ENCODE measurements at places on chromosomes 2 and 18.

DNA sequence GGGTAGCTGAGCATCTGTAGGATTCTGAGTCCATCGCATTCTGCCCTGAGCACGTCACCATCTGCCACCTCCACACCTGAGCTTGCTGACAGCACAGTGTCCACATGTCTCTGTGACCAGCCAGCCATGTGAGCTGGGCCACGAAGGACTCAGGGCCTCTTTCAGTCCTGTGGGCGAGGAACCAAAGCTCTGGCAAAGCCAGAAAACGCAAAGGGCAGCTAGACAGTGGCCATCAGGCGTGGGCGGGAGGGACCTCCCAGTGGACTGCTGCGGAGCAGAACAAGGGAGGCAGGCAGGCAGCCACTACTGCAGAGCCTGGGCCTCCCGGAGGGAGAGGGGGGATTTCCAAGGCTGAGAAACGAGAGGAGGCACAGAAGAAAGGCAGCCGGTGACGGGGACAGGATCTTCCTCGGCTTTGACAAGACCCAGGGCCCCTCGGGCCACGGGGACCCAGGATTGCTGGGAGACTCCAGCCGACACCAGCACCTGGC is 274.6 kb upstream of the SALL3 start:
- DNase-seq: no peak

DNA sequence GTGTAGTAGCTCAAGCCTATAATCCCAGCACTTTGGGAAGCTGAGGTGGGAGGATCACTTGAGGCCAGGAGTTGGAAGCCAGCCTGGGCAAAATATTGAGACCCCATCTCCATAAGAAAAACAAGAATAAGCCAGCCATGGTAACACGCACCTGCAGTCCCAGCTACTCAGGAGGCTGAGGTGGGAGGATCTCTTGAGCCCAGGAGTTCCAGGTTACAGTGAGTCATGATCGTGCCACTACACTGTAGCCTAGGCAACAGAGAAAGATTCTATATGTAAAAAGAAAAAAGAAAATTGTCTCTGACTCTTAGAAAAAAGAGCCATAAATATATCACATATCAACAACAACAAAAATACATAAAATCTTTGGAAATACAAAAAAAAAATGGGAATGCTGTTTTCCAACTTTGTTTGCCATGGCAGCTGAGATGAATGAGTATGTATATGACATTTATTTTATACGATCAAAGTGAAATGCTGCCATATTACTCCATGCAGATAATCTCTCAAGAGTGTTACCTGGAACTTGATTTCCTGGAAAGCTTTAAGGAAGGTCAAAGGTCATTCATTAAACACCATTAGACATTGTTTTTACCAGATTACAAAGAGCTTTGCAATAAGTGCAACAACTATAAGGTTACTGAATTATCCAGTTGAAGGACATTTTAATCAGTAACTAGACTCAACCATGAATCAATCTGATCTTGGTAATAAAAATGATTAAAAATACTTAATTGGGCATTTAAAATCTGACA is 19.7 kb upstream of the DAPL1 start:
- DNase-seq: no peak

GRCh38 chr2:186648130-186648529 is 45.7 kb upstream of the FAM171B start:
- DNase-seq: no peak

- DNase-seq: no peak
Measured at GRCh38 chr2:176443946-176444345, 174.7 kb downstream of the MTX2 start.

GRCh38 chr2:64359892-64360657 is 93.9 kb upstream of the LGALSL start:
- no peak for DNase-seq

DNA sequence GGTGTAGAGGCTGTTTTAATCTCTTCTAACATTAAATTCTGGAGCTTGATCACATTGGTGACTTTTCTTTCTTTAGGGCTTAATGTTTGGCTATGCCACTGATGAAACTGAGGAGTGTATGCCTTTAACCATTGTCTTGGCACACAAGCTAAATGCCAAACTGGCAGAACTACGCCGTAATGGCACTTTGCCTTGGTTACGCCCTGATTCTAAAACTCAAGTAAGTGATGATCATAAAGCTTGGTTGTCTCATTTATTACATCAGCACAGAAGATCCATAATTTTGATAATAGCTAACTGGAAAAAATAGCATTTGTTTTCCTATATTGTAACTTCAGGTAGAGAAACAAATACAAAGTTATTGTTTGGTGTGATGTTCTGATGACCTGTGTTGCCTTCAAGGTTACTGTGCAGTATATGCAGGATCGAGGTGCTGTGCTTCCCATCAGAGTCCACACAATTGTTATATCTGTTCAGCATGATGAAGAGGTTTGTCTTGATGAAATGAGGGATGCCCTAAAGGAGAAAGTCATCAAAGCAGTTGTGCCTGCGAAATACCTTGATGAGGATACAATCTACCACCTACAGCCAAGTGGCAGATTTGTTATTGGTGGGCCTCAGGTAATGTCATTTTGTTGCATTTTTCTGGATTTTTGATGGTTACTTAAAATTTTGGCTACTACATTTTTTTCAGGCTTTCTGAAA is 2.9 kb downstream of the MAT2A start:
- DNase-seq: no peak

GRCh38 chr2:41460661-41461060 is 587.2 kb upstream of the PKDCC start:
- no peak for DNase-seq

- DNase-seq: no peak
Measured at GRCh38 chr18:11826836-11827235, 24.4 kb upstream of the CHMP1B start.

DNA sequence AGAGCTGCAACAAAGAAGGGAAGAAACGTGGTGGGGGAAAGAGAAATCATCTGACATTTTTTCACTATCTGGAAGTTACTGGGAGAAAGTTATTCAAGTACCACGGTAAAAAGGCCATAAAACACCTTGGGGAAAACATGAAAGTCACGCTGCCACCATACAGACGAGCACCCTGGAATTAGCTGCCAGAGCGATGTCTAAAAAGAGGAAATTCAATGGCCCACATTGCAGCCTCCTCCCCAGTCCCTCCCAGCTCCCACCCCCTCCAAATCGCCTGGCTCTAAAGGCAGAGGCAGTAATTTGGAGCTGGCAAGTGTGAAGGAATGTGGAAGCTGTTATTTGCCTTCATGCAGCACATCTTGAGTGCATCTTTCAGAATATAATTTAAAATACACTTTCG is 192.0 kb downstream of the ALK start:
- DNase-seq: no peak

GRCh38 chr2:143581134-143581533 is 451.9 kb downstream of the ARHGAP15 start:
- DNase-seq: no peak

GRCh38 chr2:205024822-205025518 is 479.7 kb downstream of the PARD3B start:
- no peak for DNase-seq

- DNase-seq: no peak
Measured at GRCh38 chr2:147520817-147521216, 324.0 kb upstream of the ACVR2A start.

GRCh38 chr18:9488538-9488937 is 13.2 kb downstream of the RALBP1 start:
- no peak for DNase-seq

DNA sequence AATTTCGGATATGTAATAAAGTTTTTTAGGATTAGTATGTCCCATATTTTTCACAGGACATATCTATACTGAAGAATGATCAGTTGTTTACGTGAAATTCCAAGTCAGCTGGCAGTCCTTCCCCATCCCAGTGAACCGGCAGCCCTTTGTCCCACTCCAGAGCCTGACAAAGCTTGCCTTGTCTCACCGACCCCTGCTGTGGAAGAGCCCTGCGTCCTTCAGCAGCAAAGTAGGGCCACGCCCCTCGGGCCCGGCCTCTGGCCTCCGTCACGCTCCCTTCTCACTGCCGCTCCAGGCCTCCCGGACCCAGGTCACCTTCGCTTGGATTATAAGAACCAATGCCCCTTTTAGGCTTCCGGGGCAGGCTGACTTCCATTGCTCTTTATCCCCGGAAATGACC is 89.8 kb upstream of the TGIF1 start:
- no peak for DNase-seq

DNA sequence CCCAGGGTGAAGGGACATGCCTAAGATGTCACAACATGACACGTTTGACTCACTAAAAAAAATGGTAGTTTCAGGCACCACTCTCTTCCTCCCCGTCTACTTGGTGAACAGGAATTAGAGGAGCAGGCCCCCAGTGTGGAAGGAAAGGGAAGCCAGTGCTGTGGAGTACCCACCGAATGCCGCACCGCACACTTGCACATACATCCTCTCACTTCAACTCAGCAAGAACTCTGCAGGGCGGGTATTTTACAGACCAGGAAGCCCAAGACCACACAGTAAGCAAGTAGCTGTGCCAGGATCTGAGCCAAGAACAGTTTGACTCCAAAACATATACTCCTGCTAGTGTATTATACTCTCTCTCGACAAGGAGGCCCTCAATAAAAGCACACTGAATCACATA is 69.8 kb downstream of the BCL2 start:
- DNase-seq: no peak

DNA sequence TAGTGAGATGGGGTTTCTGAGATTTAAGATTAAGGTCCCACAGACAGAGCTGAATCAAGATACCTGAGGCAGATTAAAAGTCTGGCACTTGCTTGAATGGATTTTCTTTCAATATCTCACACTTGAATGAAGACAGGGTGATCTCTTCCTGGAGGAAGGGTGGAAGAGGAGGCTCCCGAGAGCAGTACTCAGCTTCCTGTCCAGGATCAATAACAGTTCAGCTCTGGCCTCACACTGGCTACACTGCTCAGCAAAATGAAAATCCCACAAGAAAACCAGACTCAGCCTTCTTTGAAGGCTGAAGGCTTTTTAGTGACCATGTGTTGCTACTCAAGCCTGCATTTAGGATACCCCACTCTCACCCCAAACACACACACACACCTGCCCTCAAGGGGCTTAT is 11.1 kb downstream of the ARHGEF33 start:
- DNase-seq: no peak

- no peak for DNase-seq
Measured at GRCh38 chr2:112646102-112646719, 472 bp downstream of the SLC20A1 start.

GRCh38 chr2:23988371-23988770 is 21.5 kb upstream of the MFSD2B start:
- DNase-seq: no peak

DNA sequence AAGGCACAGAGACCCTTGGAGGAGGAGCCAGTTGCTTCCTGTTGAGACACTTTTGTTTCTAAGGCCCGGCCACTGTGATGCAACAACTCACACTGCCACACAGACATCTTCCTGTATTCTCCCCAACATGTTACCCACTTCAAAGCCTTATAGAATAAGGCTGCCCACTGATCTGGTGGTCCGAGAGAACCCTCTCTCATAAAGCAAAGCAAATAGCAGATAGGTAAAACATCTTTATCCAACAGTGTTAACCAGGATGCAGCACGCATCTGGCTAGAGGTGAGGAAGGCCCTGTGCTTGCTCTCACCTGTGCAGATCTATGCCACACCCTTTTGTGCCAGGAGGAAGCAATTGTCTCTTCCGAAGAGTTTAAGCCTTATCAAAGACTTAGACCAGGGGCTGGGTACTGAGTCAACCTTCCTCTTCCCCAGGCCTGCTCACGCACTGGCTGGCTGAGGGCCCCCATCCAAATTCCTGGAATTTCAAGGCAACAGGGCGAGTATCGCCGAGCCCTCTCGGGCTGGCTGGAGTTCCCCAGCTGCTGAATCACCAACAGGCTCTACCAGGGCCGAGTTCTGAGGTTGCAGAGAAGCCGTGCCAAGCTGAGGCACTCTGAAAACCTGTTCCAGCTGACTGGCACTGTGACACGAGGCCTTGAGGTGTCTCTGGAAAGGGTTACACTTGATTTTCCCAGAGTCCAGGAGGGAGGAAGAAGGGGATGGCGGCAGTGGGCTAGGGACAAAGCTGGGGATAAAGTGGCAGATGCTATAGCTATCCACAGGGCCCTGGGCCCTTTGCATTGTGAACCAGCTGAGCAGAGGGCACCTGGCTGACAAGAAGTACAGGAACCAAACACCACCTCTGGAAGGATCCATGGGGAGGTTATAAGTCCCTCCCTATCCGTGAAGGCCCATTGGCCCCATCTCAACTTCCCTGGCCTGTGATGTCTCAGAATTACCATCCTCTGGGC is 29.3 kb downstream of the TGFA start:
- DNase-seq: peak; percentile 27

DNA sequence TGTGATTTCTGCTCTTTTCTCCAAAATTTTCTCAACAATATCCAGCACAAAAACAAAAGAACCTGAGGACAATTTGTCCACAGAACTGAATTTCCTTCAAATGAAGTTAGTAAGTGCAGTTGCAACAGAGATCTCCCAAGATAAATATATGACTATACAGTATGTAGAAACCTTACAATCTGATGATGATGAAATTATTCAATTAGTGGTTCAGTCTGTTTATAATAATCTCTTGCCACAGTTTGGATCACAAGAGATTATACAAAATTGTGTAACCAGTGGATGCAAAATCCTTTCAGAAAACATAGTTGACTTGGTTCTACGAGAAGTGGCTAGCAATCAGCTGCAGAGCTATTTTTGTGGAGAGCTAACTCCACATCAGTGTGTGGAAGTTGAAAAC is 68.7 kb downstream of the FSIP2 start:
- DNase-seq: no peak

DNA sequence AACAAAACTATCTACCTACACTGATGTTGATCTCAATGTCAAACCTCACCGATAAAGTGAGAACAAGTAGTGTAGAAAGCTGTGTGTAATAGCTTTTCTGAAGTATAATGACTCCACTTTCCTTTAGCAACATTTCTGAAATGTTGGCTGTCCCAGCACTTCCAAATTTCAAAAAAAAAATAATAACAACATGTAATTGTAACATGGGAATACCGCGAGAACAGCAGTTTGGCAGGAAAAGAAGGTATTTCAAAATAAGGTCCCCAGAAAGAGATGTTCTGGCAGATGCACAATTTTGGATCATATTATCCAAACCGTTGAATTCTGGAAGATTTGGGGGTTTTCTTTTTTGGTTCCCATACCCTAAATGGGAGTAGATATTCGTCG is 352.0 kb downstream of the ARHGAP15 start:
- DNase-seq: no peak

DNA sequence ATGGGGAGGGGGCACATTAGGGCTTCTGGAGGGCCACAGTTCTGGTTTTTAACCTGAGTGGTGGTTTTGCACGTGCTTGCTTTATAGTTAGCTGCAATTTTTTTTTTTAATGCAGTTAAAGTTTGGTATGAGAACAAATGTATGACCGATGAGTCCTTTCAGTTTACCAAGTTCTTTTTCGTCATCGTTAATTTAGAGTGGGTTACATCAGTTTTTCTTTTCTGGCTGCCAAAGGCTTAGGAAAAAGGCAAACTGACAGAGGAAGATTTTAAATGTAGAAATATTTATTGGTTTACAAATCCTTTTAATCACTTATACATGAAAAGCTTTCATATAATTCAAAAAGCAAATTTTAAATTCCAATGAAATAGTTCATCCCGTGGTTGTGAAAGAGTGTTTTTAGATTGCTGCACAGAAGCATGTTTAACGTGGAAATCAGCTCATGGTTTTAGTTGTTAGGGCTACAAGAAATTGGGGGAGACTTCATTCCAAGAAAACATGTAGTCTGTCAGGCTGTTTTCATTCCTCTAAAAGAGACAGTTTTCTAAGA is 82.9 kb downstream of the MSH2 start:
- no peak for DNase-seq

- DNase-seq: no peak
Measured at GRCh38 chr2:120265006-120265405, 12.4 kb downstream of the RALB start.

- no peak for DNase-seq
Measured at GRCh38 chr2:6948677-6949351, 31.6 kb downstream of the RNF144A start.
